ENCODE measurements at places on chromosomes 7 and 10.

DNA sequence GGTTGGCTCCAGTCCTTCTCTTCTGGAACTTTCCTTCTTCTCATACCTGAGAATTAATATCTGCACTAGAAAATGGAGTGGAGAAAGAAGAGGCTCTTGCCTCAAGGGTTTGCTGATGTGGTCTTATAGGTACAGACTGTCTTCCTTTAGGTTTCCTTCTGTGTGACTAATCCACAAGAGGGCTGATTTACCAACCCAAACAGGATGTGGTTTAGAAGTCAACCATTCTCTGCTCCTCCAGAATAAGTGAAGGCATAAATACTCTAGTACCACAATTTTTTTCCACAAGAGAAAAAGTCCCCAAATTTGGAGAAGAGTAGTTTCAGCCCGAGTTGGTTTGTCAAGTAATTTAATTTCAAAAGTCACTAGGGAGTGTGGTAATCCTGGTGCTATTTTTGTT, 85.8 kb downstream of the NRP1 start:
- DNase-seq = no peak

GRCh38 chr10:24241536-24242040, 32.6 kb downstream of the KIAA1217 start:
- no peak for DNase-seq

DNA sequence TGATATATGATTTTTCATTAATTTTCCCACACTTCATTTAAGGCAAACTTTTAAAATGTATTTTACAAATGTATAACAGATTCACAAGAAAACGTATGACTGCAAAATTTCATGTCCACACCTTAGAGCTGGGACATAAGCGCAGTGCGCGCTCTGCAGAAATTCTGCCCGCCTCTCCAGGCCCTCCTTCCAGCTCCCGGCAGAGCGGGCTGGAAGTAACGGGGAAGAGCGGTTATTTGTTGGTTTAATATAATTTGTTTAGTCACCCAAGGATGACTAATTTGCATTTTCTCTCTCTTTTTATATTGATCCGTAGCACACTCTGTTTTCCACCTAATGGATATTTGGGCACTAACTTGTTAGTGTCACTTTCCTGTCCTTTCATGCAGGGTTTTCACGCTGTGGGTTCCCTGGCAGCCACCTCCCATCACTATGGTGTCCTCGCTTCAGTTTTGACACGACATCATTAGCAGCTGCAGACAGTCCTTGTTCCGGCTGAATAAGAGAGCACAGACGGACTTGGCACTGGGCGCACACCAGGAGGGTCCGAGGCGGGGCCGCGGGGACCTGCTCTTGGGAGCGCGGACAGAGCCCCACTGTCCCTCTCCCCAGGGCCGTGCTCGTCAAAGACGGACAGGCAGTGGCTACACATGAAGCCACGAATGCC, 129.2 kb upstream of the SEC61G start:
- no peak for DNase-seq

- no peak for DNase-seq
Measured at GRCh38 chr10:21513405-21513788, 12.1 kb downstream of the SKIDA1 start.

GRCh38 chr7:36192053-36192824, 39.2 kb downstream of the EEPD1 start:
- no peak for DNase-seq

All from stimulated activated CD4-positive, alpha-beta T cell treated with anti-CD3 and anti-CD28 coated beads, TNF-alpha, amount 100 ng/mL, for 1 hour (primary cell).